ENCODE measurements at places on chromosomes 5 and 9.

DNA sequence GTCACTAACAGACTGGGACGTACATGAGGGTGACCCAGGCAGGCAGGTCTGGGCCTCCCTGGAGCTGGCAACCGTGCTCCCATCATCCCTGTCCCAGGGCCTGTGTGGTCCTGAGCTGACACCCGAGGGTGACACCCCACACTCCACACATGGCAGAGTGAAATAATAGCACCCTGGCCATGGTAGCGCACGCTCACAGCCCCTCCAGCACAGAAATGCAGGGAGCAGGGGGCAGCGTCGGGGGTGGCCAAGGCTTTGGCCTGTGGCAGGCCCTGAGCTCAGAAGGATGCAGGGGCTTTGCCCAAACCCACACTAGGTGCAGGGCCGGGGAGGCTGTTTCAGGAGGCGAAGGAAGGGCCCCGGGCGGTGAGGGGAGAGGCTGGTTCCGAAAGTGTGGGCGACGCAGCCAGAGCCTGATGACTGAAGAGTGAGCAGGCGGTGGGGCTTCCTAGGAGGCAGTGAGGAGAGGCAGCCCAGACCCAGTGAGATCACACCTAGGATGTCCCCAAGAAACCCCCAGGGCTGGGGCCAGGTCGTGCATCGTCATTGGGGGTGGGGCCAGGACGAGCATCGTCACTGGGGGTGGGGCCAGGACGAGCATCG is 12.9 kb downstream of the OR2V2 start:
- DNase-seq = peak; percentile 32

GRCh38 chr5:170920196-170920595 is 58.4 kb downstream of the RANBP17 start:
- no peak for DNase-seq

- DNase-seq = no peak
These were observed 121.2 kb upstream of the RANBP3L start for GRCh38 chr5:36422952-36423351.

GRCh38 chr9:77841739-77842386 is 189.7 kb downstream of the GNAQ start:
- DNase-seq = no peak

GRCh38 chr9:125564631-125565030 is 142.4 kb downstream of the MAPKAP1 start:
- DNase-seq = no peak

DNA sequence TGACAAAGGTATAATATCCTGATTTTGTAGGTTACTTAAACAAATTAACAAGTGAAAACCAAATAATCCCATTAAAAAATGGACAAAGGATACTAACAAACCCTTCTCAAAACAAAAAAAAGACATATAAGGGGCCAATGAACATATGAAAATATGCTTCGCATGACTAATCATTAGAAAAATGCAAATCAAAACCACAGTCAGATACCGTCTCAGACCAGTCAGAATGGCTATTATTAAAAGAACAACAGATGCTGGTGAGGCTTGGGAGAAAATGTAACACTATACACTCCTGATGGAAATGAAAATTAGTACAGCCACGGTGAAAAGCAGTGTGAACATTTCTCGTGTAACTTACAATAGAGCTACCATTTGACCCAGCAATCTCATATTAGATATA is 1542.2 kb upstream of the CDH9 start:
- DNase-seq = no peak

GRCh38 chr5:45696206-45696836 is at the start of gene HCN1:
HCN1 (minus strand) TSS chr5:45696380.
- DNase-seq = peak; percentile 52

GRCh38 chr9:86801246-86801645 is 146.1 kb downstream of the GAS1 start:
- DNase-seq = no peak

GRCh38 chr5:178454303-178454702 is 135.9 kb downstream of the COL23A1 start:
- DNase-seq = no peak

- no peak for DNase-seq
These were observed 21.4 kb upstream of the SMIM23 start for GRCh38 chr5:171764265-171764664.

GRCh38 chr5:61327760-61328753 is 4.0 kb upstream of the ZSWIM6 start:
- DNase-seq = no peak

DNA sequence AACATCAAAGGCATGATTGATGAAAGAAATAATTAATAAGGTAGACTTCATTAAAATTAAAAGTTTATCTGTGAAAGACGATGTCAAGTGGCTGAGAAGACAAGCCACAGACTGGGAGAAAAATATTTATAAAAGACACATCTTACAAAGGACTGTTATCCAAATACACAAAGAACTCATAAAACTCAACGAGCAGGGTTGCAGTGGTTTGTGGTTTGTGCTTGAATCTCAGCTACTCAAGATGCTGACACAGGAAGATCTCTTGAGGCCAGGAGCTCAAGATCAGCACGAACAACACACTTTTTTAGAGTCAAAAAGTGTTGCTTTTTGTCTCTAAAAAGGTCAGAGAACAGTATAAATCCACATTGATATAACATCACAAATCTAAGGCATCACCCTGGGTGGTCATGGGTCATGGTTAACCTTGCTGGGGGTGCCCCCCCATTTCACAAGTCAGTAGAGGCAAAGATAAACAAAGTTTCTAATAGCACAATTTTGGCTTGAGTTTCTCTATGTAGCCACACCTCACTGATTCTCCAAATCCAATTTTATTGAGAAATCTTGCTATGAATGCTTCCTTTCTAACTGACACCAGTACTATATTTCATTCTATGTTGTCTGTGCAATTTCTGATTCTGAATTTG is 342.9 kb upstream of the RPS23 start:
- peak; percentile 10 for DNase-seq

DNA sequence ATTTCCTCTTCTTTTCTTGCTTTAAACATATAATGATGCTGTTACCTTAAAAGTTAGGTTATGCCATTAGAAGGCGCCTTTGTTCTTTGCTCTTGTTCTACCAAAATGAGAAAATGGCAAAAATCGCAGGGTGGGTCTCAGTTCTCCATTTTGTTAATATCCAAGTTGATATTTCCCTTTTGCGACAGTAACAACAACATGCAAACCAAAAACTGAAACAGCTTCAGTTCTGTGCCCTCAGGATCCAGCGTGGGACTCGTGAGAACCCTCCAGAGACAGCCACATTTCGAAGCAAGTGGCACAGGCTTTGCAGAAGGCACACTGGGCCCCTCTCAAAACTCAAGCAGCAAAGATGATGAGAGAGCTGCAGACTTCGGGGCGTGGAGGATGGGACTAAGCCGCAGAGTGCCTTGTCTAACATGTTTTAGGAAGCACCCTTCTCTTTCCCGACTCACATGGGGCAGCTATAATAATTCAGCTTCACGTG is 33.0 kb upstream of the LCP2 start:
- DNase-seq = no peak

DNA sequence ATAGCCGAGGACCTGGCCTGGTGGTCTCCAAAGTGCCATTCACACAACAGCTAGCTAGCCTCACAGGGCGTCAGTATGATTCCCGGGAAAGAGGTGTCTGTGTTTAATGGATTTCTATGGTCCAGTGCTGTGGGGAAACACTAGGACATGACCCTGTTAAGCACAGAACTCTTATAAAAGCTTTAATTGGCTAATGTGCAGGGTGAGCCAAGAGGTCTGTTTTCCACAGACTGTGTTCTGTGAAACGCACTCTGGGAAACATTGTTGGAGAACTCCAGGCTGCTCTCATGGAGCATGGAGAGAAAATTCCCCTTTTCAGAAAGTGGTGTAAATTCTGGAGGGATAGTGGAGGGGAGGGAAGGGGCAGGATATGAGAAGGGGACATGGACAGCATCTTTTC is 331.4 kb downstream of the FBXL7 start:
- no peak for DNase-seq

- DNase-seq = no peak
These were observed 308.3 kb downstream of the SLIT3 start for GRCh38 chr5:168992687-168993086.

DNA sequence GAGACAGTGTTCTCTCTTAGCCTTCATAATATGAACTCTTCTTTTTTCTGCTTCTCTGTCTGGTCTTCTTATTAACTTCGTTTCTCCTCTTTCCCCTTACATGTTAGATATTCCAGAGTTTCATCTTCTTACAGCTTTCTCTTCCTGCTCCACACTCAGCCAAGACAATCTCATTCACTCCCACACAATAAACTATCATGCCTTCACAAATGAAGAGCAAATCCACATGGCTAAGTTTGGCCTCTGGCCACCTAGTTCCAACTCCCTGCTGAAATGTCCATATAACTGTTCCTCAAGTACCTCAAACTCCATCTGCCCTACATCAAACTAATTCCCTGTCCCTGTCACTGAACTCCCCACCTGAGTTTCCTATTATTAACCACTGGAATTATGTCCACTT is 18.4 kb downstream of the IL33 start:
- no peak for DNase-seq

DNA sequence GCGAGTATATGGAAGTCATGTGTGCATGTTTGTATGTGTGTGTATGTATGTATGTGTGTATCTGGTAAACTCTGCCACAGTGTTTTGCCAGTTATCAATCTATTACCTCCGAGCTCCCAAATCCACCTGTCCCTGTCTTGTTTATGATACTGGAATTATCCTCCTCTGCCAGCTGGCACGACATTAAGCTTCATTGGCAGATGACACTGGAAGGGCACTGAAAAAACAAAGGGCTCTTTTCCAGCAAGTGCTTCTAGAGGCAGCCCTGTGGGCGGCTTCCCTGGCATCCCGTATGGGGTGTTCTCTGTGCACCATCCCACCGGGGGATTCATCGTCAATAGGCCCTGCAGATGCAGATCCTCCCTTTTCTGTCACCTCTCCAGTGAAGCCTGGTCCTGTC is 221.5 kb downstream of the MSX2 start:
- DNase-seq = no peak

DNA sequence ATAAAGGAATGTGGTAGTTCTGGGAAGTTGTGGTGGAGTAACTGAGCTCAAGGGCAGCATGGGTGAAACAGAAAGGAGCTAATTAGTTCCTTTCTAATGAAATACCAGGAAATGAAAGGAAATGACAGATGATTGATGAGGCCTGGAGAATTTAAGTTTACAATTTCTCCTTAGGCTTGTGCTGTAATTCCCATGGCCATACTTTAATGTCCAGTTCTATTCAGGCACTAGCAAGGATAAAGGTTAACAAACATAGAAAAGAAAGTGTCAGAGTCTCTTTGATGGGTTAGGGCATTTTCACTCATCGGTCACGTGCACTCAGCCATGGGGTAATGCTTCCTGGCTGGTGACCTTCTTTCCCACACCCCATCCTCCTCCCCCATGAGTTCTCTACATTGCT is 70.3 kb downstream of the CTSL start:
- DNase-seq = no peak

DNA sequence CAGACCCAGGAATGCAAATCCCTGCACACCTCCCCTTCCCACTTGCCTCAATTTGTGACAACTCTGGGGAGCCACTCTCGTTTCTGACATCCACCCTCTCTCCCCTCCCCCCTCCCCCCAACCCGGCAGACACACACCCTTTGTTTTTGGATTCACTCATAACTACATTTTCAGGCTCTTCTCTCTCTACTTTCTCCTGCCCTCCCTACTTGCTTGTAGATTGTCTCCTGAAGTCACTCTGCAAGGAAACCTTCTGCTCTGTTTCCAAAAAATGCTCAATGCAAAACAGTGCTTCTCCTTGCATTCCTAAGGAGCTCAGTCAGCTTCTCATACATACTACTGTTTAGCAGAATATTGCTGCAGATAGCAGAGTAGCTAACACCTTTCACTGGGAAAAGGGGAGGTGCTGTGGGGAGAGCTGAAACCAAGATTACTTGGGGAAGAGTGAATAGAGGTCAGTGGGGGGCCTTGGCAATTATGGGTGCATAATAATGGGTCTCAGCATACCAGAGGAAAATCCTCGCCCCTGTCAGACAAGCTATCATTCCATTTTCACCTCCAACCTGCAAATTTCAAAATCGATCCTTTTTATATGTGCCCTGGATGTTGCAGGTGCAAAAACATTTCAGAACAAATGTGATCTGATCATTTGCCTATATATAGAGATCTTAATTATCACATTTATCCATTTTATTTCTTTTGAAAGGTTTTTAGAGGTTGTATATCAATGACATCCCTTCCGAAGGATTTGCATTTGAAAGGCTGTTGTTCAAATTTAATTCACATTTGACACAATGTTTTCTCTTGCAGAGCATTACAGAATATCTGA is 1860.7 kb upstream of the WWC1 start:
- no peak for DNase-seq
